Motor neuron (in vitro differentiated cells): ENCODE measurements at places on chromosomes 4 and X. TPM values are rescaled to one million over a fixed set of nuclear protein-coding genes. Genes with fewer than 3 reads are reported as not detected.

DNA sequence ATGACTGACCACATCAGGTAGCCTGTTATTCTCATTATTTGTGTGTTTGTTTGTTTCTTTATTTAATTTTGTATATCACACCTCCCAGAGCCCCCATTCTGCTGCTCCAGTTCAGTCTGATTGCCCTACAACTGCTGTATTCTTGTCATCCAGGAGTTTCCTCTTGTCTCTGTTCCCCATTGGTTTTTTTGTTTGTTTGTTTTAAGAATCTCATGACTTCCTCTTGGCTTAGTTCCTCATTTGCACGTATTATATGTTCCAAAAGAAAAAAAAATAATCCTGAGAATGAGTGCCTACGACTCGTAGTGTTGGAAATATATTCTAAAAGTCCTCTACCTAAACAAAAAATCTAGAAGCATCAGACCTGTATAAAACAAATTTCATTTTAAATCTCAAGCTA is 142.3 kb upstream of the SLIT2 start:
- ATAC-seq: no peak

DNA sequence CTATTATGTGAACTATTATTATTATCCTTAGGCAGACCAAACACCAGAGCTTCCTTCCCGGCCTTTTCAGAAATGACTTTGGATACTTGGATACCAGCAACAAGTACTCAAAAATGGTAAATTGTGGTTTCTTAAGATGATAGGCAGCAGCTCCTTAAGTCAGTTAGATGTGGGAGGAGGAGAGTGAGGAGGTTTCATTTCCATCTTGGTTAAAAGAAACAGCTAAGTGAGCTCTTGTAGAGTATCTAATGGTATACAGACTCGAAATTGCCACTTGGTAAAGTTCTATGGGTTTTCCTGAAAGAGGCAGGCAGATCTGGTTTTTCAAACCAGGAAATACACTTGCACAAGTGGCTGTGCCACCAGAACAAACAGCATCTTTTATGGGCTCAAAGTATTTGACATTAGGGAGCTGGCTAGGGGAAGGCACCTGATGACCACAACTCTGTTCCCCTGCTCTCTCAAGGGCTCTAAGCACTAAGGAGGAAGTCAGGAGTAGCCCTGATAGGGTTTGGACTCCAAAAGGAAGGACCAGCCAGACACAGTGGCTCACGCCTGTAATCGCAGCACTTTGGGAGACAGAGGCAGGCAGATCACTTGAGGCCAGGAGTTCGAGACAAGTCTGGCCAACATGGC is 130.9 kb downstream of the TMEM164 start:
- ATAC-seq: no peak

DNA sequence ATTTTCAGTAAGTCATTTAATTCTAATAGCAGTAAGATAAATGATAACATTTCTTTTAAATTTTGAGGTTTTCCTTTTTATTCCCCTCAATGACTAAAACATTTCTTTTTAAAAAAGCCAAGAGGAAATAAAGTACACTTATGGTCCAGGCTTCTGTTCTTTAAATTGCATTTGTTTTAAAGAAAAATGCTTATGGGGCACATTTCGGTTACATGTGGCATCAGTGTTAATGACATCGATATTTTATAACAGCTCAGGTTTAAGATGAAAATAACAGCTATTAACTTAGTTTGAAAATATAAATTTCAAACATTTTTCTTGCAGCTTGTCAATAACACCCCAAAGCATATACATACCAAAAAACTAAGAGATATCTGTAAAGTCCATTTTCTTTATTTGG is 1161.1 kb downstream of the PCDH18 start:
- no peak for ATAC-seq

GRCh38 chr4:123816462-123816861 is 419.9 kb downstream of the SPRY1 start:
- ATAC-seq: no peak

DNA sequence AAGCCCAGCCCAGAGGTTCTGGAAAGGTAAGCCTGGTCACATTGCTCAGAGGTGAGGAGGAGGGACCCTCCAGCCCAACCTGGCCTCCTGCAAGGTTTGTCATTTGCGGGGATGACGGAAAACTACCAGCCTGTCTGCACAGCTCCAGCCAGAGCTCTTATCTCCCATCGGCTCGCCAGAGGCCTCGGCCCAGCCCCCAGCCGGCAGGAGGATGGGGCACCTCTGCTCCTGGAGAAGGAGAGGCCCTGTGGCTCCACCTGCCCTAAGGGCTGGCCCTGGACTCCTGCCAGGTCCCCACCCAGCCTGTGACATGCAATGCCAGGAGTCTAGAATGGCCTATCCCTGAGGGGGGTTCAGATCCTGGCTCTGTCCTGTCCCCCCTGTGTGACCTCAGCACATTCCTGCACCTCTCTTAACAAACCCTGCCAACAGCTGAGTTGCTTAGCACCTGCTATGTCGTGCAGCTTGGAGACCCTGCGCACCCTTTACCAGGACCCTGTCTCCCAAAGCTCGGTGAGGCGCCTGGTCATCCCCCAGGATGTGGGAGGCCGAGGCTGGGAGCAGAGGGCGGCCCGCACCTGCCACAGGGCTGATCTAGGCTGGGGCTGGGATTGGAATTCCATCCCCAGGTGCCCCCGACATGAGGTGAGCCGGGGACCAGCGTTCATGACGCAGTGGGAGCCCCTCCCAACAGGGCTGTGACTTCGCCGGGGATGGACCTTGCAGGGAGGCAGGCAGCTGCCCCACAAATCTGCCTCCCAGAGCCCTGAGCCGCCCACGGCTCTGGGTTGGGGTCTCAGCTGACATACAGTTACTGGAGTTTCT is 14.4 kb downstream of the ADRA2C start:
- ATAC-seq: no peak

DNA sequence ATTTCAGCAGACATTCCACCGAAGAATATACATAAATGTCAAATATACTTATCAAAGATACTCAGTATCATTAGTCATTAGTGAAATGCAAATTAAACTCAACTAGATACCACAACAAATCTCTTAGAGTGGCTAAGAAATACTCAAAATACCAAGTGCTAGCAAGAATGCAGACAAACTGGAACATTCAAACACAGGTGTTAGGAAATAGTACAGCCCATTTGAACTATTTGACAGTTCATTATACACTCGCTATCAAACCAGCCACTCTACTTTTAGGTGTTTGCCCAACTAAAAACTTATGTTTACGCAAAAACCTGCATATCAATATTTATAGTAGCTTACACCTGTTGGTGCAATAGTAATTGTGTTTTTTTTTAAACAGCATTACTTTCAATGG is 8.8 kb downstream of the ADAM29 start:
- ATAC-seq: no peak

DNA sequence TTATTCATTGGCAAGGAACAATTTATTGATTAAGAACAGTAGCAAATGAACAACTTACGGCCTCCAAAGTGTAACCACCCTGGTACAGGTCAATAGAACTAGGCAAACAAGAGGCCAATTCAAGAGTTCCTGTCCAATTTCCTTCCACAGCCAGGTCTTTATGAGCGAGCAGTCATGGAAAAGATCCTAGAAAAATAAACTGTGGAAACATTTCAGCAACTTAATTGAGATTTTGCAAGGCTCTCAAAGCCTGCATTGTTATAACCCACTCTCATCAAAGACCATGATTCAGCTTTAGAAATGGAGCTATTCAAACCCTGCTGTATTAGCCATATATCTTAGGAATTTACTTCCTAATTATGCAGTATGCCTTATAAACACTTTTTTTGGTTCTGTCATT is 43.6 kb downstream of the UNC5C start:
- no peak for ATAC-seq

DNA sequence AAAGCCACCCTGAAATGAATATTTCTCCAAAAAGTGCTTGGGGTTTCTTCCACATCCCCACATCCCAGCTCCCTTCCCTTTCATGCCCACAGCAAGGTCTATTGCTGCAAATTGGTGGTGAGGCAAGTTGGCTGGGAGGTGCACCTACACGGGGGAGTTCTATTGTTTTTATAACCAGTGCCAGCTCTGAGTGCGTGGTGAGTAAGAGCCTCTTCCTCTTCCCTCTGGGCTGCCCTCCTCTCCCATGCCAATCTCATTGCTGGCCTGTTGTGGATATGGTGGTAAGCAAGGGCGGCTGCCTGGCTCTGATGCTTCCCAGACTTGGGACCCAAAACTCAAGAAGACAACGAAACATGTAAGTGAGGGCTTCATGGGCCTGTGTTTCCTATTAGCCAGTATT is 204.3 kb downstream of the SHROOM3 start:
- ATAC-seq: no peak

DNA sequence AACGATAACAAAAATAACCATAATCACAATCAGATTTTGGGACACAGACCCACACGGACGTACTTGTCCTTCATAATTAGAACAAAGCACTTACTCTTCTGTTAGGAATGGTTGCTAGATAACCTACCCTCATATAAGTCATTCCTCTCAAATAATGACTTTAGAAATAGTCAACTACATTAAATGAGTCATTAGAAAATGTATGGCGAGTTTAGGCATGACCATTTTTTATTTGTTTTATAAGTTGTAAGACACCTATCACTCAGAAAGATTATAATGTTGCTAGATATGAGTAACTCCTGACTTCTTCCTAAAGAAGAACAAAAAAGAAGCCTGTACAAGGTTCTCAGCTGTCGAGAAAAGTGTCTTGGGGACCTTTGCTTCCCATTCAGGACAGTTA is 1637.5 kb upstream of the PCDH7 start:
- ATAC-seq: no peak

GRCh38 chr4:135316266-135316779 is 1114.7 kb upstream of the PABPC4L start:
- no peak for ATAC-seq

GRCh38 chrX:139224953-139225665 is 305.4 kb upstream of the F9 start:
- ATAC-seq: no peak

DNA sequence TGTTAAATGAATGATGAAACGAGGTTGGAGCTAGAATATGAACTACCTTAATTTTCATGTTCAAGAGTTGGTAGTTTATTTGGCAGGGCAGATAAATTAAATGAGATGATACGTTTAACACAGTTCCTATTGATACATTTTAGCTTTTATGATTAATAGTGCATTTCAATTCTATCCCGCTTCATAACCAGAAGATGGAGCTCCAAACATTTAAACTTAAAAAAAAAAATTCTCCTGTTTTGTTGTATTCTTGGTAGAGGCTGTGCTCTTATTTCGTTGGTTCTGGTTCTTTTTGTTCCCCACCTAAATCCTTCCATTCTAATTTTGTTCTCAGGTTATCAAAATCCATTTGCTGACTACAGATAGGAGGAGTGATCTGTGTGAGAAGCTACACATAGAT is 71.8 kb upstream of the PTPN13 start:
- no peak for ATAC-seq

- ATAC-seq: no peak
Observed at GRCh38 chr4:34469516-34469915, 1774.8 kb downstream of the ARAP2 start.

DNA sequence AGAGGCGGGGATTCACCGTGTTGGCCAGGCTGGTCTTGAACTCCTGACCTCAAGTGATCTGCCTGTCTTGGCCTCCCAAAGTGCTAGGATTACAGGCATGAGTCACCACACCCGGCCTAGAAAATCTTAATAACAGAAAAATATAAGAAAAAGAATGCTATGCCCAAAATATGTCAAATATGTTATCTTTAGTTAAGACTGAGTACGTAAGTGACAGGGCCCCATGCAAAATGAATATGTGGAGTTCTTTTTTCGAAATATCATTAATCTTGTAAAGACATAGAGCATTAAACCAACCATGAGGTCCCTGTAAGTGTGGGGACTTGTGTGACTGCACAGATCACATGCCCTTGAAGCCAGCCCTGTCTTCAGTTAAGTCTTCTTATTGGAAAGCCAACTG is 8.9 kb upstream of the ZNF518B start:
- no peak for ATAC-seq

GPAT3 gene
- total RNA-seq: 0.36 and 0.46 TPM in 2 replicates

MAP7D3 gene
- 3.6 and 4.6 TPM in 2 replicates for total RNA-seq

MAP9 gene
- 18.7 and 24.7 TPM in 2 replicates for total RNA-seq

TBC1D1 gene
- total RNA-seq: 15.9 and 19.7 TPM in 2 replicates

C1QTNF7 gene
- total RNA-seq: 0.18 and 0.29 TPM in 2 replicates
